ENCODE measurements at places on chromosomes 3 and 15.

DNA sequence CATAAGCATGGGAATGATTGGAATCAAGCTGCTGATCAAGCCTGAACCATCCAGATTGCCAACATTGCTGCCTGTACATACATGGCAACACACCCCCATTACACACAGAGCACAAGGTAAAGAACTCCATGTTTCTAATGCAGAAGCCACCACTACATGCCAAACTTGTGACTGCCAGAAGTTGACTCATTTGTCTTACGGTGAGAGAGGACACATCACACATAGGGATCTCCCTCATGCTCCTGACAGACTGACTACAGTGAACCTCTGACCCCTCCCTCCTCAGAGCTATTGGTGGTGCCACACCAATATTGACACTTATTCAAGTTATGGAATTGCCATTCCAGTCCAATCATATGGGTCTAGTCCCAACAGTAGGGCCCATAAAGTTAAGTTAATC is 42.3 kb downstream of the EFHB start:
- DNase-seq = no peak

DNA sequence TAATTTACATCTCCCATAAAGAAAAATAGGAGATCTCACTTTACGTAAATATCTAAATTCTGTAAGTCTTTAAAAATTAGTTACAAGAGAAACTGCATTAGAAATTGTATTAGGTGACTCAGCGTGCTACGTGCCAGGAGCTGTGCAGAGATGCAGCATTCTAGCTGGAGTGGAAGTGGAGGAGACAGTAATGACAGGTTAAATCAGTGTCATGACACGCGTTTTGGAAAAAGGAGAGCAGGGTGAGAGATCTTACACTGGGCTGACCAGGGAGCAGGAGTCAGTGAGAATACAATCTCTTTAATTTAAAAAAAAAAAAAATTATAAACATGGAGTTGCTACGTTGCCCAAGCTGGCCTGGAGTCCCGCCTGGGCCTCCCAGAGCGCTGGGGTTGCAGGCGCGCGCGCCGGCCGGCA is 635 bp downstream of the TUBGCP5 start:
- no peak for DNase-seq

- DNase-seq = no peak
Measured at GRCh38 chr15:31228011-31228484, 98.6 kb upstream of the KLF13 start.

- DNase-seq = no peak
Measured at GRCh38 chr15:67164811-67165253, 89.6 kb downstream of the AAGAB start.

- no peak for DNase-seq
Measured at GRCh38 chr15:68341760-68342725, 64.5 kb downstream of the FEM1B start.

- no peak for DNase-seq
Measured at GRCh38 chr3:69422751-69423150, 36.9 kb upstream of the FRMD4B start.

- DNase-seq = no peak
Measured at GRCh38 chr15:80177156-80177555, 24.4 kb downstream of the FAH start.

DNA sequence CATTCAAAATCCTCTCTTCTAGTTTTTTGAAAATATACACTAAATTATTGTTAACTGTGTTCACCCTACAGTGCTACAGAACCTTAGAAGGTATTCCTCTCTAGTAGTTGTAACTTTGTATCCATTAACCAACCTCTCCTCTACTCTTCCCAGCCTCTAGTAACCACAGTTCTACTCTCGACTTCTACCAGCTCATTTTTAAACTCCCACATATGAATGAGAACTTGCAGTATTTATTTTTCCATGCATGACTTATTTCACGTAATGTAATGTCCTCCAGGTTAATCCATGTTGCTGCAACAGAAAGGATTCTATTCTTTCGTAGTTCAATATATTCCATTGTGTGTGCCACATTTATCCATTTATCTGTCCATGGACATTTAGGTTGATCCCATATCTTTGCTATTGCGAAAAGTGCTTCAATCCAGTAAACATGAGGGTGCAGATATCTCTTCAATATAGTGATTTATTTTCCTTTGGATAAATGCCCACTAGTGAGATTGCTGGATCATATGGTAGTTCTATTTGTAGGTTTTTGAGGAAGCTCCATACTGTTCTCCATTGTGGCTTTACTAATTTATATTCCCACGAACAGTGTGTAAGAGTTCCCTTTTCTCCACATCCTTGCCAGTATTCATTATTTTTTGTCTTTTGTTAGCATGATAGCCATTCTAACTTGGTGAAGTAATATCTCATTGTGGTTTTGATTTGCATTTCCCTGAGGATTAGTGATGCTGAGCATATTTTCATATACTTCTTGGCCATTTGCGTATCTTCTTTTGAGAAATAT is 113.7 kb upstream of the SMAD3 start:
- DNase-seq = no peak

GRCh38 chr3:117393119-117393518 is 683.5 kb downstream of the TUSC7 start:
- no peak for DNase-seq

GRCh38 chr3:34504366-34504765 is 705.9 kb downstream of the PDCD6IP start:
- DNase-seq = no peak

DNA sequence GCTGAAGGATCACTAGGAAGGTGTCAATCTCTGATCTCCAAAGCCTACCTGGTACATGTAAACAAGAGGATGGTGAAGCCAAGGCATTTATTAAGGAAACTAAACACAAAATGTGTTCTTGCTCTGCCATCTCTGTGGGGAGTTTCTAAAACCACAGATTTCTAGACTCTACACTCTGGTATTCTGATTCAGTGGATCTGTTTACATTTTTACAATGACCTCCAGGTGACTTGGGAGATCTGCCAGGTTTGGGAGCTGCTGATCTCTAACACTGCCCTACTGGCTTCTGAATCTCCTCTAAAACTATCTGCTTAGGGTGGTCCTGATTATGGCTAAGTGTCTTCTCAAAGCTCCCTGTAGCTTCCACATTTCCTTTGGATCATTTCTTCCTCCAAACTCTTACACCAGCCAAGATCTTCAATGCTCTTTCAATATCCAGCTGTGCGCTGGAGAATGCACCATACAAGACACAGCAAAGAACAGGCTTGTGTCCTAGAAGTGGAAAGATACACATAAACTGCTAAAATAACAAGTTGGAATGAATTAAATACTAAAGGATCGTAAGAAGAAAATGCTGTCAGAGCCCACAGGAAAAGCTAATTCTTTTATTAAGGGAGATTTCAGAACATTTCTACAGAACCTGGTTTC is 72.7 kb downstream of the GREM1 start:
- no peak for DNase-seq

- no peak for DNase-seq
Measured at GRCh38 chr3:24829629-24830229, 335.1 kb upstream of the THRB start.

GRCh38 chr15:31452595-31453557 is 126.2 kb downstream of the KLF13 start:
- no peak for DNase-seq

DNA sequence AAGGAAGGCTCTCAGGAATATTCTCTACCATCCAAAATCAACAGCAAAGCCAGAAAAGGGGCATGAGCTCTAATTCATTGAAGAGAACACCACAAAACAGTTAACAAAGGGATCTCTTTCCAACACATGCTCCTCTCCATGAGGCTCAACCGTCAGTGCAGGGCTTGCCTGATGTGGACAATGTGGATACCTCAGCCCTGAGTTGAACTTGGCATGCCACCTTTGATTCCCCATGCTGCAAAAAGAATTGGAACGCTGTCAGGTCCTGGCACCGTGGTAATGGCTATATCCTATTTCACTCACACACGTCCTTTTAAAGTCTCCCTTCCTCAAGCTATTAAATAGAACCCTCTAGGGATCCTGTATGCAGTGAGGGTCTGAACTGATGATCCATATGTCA is 30.7 kb upstream of the IP6K2 start:
- no peak for DNase-seq

- DNase-seq = no peak
Measured at GRCh38 chr15:85763673-85764633, 30.8 kb downstream of the KLHL25 start.

DNA sequence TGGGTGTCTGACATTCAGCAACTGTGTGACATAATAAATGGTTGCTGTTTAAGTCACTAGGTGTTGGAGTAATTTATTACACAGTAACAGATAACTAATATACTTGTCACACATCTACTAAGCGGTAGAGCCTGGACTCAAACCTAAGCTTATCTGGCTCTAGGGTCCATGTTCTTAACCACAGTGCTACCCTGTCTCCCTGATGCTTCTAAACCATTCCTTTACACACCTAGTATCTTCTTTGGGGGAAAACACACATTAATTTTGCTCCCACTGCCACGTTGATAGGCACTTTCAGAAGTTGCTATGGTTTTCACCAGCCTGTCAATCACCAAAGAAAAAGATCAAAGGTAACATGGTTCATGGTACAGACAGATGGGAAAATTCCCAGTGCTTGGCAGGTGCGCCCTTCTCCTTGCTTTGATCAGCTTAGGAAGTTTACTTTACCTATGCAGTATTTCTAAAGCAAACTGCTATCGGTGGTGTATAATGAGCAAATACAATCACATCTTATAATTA is 150.8 kb downstream of the PDZRN3 start:
- DNase-seq = no peak

GRCh38 chr3:195522254-195523023 is 20.7 kb downstream of the PPP1R2 start:
- DNase-seq = no peak

- DNase-seq = no peak
Measured at GRCh38 chr15:32716216-32716914, 1.4 kb upstream of the GREM1 start.
